ENCODE measurements at places on chromosomes 6 and 20.

DNA sequence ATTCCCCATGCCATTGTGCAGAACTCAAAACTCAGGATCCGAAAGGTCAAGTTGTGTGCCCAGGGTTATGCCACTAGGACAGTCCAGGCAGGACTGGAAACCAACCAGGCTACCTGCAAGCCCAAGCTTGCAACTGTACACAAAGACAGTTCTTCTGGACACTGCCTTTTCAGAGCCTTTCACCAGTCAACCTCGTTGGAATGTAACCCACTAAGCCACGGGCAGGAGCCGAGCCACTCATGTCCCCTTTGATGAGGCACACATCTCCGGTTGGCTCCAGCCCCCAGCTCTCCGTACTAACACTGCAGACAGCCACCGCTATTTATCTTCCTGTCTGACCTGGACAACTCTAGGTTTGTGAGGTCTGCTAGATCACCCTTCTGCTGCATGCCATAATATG is 62.5 kb downstream of the BMP7 start:
- no peak for DNase-seq

DNA sequence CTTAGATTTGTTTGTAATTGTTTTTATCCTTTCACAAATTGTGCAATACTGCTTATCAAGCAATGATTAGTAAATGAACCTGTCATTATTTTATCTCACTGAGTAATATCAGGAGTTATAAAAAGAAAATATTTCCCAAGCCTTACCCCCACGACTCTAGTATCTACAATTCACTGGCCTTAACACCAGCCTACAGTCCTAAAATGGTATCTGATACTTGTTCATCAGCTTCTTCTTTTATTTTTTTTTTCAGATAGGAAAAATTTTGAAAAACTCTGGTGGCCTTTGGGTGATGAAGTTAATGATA is 160.8 kb upstream of the FOXA2 start:
- no peak for DNase-seq

- no peak for DNase-seq
Observed at GRCh38 chr6:164415832-164416563, 893.4 kb downstream of the C6orf118 start.

GRCh38 chr6:9197726-9198125 is 762.4 kb upstream of the SLC35B3 start:
- DNase-seq: no peak

DNA sequence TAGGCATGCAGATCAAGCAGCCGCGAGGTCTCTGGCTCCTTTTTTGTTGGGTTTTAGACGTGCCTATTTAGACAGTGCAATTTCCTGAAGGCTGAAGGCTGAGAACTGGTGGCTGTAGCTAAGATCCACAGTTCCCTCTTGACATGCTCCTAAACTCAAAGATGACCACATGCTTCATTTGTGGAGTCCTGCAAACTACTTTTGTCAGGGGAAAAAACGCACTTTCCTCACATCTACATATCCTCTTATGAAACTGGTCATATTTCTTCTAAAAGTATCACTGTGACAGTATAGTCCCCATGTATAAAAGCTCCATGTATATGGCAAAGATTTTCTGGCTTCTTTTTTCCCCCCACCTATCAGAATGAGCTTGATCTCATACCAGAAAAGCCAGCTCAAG is 30.7 kb downstream of the LYRM4 start:
- DNase-seq: no peak

GRCh38 chr6:24949020-24949569 is 13.3 kb upstream of the RIPOR2 start:
- no peak for DNase-seq

- DNase-seq: no peak
Observed at GRCh38 chr20:63978319-63979228, 868 bp downstream of the SAMD10 start.

DNA sequence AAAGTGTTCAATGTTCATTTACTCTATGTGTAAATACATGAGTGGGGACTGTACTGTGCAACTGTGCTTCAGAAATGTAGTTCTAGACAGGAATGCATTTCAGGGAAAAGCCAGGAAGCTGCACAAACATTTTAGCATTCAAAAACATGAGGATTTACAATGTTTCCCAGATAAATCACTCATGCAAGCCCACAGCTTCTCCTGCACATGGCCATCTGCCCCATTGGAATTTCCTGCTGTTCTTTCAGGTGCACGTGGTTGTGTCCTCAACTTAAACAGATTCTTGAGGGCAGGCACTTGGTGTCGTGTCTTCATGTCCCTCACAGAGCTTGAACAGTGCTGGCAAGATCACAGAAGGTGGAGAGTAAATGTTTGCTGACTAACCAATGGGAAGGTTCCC is 101.5 kb downstream of the UNC5CL start:
- DNase-seq: no peak

GRCh38 chr20:52240802-52241201 is 49.2 kb upstream of the ZFP64 start:
- DNase-seq: no peak

- no peak for DNase-seq
Observed at GRCh38 chr6:118542184-118542952, 5.7 kb upstream of the PLN start.

GRCh38 chr6:156420172-156420993 is 356.8 kb upstream of the ARID1B start:
- no peak for DNase-seq

GRCh38 chr6:144065213-144065660 is 30.1 kb downstream of the SF3B5 start:
- no peak for DNase-seq

- no peak for DNase-seq
Observed at GRCh38 chr6:47073125-47074110, 31.3 kb upstream of the ADGRF1 start.

Measured in NCI-H2107 (cell line).